Stimulated activated naive B cell treated with anti-CD40 and anti-IgM and Interleukin-4, amounts not matched to agents 10 μg/mL and 1 μg/mL and 100 μg/mL, for 72 hours (primary cell): ENCODE measurements at places on chromosomes 11 and 22.
A peak's percentile ranks its signal among the peaks of the same experiment; 100 is the strongest.

- DNase-seq = no peak
Measured at GRCh38 chr11:27060816-27061460, 20.3 kb downstream of the BBOX1 start.

DNA sequence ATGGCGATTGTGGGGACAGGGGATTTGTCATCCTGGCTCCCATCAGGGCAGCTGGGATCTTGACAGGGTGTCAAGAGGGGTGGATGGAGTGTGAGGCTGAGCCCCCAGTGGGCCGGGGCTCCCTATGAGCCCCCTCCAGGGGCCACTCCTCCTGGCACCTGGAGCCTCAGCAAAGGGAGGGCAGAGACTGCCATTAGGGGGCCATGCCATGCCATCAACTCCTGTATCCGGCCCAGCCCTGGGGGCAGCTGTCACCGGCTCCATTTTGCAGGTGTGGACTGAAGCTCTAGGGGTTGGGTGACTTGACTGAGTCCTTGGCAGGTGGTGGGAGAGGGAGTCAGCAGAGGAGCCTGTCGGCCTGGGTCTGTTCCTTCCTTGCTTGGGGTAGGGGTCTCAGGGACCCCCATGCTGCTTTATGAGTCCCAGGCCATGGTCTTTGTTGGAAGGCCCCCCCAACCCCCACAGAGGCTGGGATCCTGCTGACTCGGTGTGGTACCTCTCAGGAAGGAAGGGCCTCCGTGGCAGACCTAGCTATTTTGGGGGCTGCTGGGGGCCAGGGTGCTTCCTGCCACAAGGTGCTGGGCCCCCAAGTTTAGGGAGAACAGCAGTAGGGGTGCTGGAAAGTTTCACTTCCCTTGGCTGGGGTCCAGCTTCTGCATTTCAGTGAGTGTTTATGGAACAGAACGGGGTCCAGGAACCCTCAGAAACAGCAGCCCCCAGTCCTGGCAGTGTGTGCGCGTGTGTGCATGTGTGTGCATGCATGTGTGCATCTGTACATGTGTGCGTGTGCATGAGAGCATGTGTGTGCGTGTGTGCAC lies 1.5 kb downstream of the ACY3 start:
- no peak for DNase-seq

DNA sequence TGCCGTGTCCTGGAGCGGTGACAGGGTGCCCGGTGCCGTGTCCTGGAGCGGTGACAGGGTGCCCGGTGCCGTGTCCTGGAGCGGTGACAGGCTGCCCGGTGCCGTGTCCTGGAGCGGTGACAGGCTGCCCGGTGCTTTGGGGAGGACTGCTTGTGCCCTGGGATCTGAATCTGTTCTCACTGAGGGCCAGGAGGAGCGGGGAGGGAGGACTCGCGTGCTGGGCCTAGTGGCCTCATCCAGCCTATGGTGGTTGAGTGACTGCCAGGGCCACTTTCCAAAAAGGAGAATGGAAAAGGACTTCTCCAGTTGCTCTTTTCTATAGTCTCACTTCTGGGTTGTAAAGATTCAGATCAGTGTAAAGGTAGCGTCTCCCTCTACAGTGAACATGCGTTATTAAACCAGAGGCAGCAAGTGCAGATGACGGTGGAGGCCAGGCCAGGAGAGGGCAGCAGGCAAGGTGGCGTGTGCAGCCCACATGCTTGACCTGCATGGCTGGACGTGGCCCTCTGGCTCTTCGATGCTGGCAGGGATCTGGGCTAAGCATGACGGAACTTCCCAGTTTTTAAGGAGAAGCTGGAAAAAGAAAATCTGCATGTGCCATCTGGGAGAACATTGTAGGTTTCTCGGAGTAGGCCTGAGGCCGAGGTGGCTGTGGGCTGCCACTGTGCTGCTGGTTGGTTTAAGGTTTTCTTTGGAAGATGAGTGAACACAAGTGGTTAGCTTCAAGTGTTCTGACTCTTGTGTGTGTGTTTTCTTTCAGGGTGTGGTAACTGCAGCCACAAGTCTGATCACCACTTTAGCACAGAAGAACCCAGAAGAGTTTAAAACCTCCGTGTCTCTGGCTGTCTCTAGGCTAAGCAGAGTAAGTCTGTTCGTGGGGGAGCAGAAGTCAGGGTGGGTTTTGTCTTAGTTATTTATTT lies 55.0 kb downstream of the AP2A2 start:
- no peak for DNase-seq

DNA sequence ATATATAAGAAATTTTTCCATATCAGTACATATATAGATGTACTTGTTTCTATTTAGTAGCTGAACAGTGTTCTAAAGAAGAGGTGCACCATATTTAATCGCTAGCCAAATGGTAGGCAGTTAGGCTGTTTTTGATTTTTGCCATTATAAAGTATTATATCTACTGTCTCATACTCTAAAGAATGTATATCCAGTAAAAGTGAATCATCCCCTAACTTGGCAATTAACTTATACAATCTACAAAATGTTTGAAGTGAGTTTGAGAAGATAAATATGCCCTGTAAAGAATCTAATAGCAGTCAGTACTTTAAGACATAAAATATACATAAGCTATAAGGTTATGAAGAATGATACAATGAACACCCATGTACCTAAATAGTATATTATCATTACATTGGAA lies 291.5 kb downstream of the SWAP70 start:
- no peak for DNase-seq

DNA sequence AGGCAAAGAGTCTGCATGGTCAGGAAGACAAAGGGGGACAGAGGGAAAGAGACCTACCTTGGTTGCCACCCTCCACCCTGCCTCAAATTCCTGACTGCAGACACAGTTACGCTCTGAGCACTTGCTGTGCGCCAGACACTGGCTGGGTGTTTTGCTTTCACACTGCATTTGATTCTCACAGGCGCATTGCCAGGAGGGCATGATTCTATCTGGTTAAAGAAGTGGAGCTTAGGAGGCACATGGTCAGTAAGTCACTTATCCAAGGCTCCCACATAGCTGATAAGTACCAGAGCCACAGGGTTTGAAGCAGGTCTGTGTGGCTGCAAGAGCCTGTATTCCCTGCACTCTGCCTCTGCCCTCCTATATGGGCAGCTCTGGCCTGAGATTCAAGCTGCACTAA lies 103.9 kb downstream of the TIMP3 start:
- no peak for DNase-seq

DNA sequence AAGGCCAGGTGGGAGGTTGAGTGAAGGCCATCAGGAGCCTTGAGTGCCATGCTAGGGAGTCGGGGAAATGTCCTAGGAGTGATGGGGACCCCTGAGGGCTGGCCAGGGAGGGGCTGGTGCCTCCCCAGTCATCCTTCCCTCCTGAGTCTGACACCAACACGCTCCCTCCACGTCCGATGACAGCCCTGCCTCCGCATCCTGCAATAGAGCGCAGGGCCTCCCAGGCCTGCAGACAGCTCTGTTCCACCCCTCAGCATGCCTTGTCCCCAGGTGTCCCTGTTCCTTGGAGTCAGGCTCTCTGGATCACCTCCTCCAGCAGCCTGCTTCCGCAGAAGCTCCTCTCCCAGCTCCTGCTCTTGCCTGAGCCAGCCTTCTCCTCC lies 3.1 kb downstream of the RAC2 start:
- no peak for DNase-seq

- DNase-seq = no peak
Measured at GRCh38 chr22:25403284-25403810, 161.1 kb upstream of the GRK3 start.

GRCh38 chr11:117583063-117583801 lies 213.8 kb downstream of the DSCAML1 start:
- DNase-seq = no peak

GRCh38 chr11:80414181-80415165 lies 973.6 kb upstream of the TENM4 start:
- no peak for DNase-seq

DNA sequence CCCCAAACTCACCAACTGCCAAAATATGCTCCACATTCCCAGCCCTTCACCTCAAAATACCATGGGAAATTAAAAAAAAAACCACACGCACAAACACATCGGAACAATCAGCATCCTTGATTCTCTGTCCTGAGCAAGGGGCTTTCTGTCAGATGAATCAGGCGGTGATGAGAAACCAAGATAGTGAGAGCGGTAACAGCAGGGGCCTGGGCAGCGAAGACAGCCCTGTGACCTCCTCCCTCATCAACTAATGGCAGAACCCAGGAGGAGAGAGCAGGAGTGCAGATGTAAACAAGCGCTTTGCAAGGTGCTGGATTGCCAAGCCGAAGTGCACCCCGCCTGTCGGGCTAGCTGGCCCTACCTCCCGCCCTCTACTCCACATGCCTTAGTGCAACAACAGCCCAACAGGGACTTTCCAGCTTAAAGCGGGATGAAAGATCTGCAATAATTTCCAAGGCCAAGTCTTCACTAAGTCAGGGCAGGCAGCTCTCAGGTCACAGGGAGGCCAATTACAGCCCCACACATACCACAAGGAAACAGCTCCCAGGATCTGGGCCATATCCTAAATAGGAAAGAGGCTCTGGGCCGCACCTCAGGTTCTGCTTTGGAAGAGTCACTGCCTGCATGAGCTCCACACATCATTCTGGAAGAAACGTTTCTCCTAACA lies 72.2 kb upstream of the BID start:
- DNase-seq = no peak

GRCh38 chr22:27212617-27213177 lies 555.3 kb downstream of the MIAT start:
- peak; percentile 24 for DNase-seq

DNA sequence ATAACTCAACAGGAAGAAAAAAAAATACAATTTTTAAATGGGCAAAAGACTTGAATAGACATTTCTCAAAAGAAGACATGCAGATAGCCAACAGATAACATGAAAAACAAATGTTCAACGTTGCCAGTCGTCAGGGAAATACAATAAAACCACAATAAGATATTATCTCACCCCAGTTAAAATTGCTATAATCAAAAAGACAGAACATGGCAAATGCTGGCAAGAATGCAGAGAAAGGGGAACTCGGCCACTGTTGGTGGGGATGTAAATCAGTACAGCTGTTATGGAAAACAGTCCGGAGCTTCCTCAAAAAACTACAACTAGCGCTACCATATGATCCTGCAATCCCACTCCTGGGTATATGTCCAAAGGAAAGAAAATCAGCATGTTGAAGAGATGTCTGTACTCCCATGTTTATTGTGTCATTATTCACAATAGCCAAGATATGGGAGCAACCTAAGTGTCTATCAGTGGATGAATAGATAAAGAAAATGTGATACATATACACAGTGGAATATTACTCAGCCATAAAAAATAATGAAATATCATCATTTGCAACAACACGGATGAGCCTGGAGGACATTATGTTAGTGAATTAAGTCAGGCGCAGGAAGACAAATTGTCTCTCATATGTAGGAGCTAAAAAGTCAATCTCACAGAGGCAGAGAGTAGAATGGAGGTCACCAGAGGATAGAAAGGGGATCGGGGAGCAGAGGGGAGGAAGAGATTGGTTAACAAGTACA lies 12.2 kb upstream of the CYTH4 start:
- DNase-seq = no peak

DNA sequence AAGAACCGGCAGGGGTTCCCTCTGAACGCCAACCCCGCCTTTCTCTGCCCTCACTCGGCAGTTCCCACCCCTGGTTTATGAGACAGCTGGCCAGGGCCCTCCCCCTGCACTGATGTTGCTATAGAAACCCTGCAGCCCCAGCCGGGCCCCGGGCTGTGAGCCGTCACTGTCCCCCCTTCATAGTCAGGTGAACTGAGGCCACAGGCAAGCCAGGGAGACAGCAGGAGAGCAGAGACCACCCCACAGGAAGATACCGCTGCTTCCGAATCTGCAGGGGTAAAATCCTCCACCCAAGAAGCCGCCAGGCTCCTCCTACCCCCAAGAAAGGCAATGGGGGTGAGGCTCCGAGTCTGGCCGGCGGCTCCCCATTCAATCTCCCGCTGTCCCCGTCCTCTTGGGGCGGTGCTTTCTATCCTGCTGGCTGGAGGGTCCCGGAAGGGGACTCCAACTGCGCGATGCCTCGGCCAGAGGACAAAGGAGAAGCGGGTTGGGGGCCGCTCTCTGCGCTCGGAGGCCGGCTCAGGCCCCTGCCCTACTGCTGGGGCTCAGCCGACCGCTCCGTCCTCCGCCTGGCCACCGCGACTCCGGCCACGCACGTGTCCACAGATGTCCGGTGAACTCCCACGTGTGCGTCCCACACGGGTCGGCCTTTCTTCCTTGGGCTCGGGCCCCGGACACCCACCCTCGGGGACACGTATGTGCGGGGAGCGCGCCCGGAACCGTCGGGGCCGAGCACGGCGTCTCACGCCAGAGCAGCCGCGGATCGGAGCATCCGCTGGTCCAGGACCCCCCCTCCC lies 587 bp downstream of the SLC25A22 start:
- DNase-seq = peak; percentile 75

- DNase-seq = no peak
Measured at GRCh38 chr11:75105462-75105925, 8.8 kb upstream of the OR2AT4 start.

GRCh38 chr11:35223991-35224390 lies 85.0 kb downstream of the CD44 start:
- DNase-seq = no peak

GRCh38 chr11:61539006-61539405 lies 30.5 kb downstream of the LRRC10B start:
- DNase-seq = no peak

GRCh38 chr11:63767565-63768236 lies 874 bp downstream of the ZFTA start:
- DNase-seq = no peak

GRCh38 chr11:64650923-64651523 lies 60.0 kb downstream of the SLC22A12 start:
- DNase-seq = no peak

- no peak for DNase-seq
Measured at GRCh38 chr22:29782061-29782845, 15.1 kb downstream of the UQCR10 start.

- no peak for DNase-seq
Measured at GRCh38 chr11:110438017-110438416, 8.3 kb downstream of the FDX1 start.

DNA sequence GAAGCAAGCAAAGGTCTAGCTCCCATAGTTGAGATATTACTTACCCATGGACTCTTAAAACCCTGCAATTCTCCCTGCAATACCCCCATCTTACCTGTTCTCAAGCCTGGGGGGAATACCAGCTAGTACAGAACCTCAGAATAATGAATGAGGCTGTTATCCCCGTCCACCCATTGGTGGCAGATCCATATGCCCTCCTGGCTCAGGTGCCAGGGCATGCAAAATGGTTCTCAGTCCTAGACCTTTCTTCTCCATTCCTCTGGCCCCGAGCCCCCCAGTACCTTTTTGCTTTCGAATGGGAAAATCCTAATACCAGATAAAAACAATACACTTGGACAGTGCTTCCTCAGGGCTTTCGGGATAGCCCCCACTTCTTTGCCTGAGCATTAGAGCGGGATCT lies 86.4 kb downstream of the PIWIL4 start:
- no peak for DNase-seq

DNA sequence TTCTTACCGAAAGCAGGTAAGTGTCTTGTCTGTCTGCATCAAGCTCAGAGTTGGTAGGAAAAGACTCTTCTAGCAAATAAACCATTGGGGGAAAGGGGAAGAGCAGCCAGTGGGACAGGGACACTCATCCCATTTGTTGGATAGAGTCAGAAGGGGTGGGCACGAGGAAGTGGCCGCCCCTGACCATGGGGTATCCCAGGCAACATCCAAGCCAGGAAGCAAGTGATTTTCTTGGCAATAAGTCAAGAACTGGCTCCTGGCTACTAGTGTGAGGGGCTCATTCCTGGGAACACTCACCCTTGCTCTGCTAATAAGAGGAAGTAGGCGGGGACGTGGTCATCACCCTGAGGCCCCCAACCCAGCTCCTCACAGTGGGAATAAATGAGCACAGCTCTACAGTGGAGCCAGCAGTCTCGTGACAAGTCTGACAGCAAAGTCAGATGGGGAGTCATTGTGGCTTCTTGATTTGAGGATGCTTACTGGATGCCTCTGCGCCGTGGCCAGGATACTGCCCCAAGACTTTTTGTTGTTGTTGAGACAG lies 6.7 kb downstream of the SLC25A18 start:
- DNase-seq = no peak

- DNase-seq = no peak
Measured at GRCh38 chr11:19868281-19868821, 155.7 kb downstream of the NAV2 start.
